ENCODE measurements at places on chromosomes 12 and 14. TPM values are rescaled to one million over a fixed set of nuclear protein-coding genes. Genes with fewer than 3 reads are reported as not detected.

The CCDC184 gene
- total RNA-seq = 0.35 TPM

The OTOGL gene
- total RNA-seq = 0.08 TPM

The LAG3 gene
- total RNA-seq = not detected

The NKX2-1 gene
- not detected for total RNA-seq

The SERPINA12 gene
- total RNA-seq = not detected

The SERPINA5 gene
- 0.12 TPM for total RNA-seq
